Transverse colon (tissue), 4 donors: ENCODE measurements at places on chromosomes 2 and 18. TPM values are rescaled to one million over a fixed set of nuclear protein-coding genes. Genes with fewer than 3 reads are reported as not detected.

The TWIST2 gene
- total RNA-seq = 18.1 TPM

The TEKT4 gene
- not detected for total RNA-seq

DNA sequence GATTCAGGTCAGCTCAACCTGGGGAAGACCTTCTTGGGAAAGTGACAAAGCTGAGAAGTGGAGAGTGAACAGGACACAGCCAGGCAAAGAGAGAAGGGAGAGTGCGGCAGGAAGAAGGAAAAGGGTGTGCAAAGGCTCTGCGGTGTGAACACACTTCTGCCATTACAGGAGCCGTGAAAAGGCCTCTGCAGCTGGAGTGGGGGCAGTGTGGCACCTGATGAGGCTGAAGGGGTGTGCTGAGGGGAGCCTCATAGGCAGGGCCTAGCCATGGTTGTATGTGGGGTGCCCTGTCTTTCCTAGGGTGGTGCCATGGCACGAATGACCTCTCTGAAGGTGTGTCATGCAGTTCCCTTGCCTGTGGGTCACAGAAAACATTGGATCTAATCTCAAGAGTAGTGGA is 347.6 kb downstream of the CYRIA start:
- DNase-seq = no peak
- H3K36me3 ChIP-seq = no peaks in the 10 kb centered on the region
- no peaks in the 10 kb centered on the region for H3K27me3 ChIP-seq
- H3K4me1 ChIP-seq = no peaks in the 10 kb centered on the region
- no peak overlapping the region for H3K4me3 ChIP-seq

The C2orf66 gene
- total RNA-seq = not detected

GRCh38 chr18:38076346-38077070 is 510.9 kb upstream of the CELF4 start:
- H3K27ac ChIP-seq = no peak overlapping the region
- no peak for DNase-seq
- H3K4me3 ChIP-seq = no peak overlapping the region

The ERFE gene
- total RNA-seq = not detected

The KYNU gene
- 4.6 TPM for total RNA-seq

The RBKS gene
- 1.5 TPM for total RNA-seq

DNA sequence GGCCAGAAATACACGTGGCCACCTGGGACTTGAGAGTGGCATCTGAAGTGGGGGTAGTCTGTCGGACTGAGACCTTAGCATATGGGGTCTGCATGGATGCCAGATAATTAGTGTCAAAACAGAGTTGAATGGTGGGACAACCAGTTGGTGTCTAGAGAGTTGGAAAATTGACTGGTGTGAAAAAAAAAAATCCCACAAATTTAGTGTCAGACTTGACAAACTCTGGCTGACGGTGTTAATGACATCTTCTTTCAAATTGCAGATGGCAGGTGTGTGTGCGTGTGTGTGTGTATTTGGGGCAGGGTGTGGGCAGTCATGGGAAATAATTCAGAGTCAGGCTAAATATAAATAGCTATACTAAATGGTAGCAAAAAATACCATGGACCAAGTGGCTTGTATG is 365.4 kb upstream of the RGPD4 start:
- DNase-seq = no peak
- H3K36me3 ChIP-seq = no peaks in the 10 kb centered on the region
- no peak overlapping the region for H3K4me3 ChIP-seq
- no peaks in the 10 kb centered on the region for H3K27me3 ChIP-seq

DNA sequence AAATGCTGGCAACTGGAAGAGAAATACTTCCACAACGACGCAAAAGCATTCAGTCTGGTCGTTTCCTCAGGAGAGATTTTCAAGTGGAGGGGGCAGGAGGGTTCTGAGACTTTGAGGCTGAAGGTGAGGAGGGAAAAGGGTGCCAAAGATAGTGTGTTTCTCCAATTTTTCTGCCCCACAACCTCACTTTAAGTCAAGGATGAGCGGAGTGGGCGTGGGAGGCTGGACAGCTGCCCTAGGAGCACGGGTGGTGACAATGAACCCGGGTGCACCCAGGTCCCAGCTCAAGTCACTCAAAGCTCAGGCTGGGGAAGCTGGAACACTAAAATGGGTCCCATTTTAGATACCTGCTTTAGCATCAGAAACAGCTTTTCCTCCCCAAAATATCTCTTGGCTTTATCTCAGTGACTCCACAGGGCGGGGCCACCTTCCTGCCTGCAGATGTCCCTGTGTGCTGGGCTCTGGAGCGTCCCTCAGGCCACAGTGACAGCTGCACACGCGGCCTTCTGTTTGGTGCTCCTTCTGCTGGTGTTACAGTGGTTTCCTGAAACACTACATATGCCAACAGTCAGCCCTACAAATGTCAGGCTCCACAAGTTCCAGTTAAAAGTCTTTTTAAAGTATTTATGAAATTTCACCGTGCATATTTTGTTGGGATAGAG is 1.4 kb upstream of the MBP start:
- peaks cover 20% of the 10 kb centered on the region for H3K4me1 ChIP-seq
- H3K27ac ChIP-seq = peak overlapping the region; percentile 95
- H3K27me3 ChIP-seq = no peaks in the 10 kb centered on the region
- DNase-seq = peak; percentile 51

- no peak for DNase-seq
- no peak overlapping the region for H3K4me3 ChIP-seq
- no peak overlapping the region for H3K27ac ChIP-seq
Measured at GRCh38 chr2:134679745-134680144, 39.1 kb downstream of the TMEM163 start.

- H3K4me3 ChIP-seq = no peak overlapping the region
- no peak overlapping the region for H3K27ac ChIP-seq
- no peaks in the 10 kb centered on the region for H3K4me1 ChIP-seq
- DNase-seq = no peak
- peaks cover 3% of the 10 kb centered on the region for H3K27me3 ChIP-seq
- H3K36me3 ChIP-seq = no peaks in the 10 kb centered on the region
Measured at GRCh38 chr18:78699499-78699898, 280.1 kb upstream of the SALL3 start.

The RAX gene
- total RNA-seq = not detected

The CXCR2 gene
- total RNA-seq = not detected

The IL36G gene
- not detected for total RNA-seq
